NCI-H2171 (cell line): ENCODE measurements at places on chromosomes 5 and 9.

DNA sequence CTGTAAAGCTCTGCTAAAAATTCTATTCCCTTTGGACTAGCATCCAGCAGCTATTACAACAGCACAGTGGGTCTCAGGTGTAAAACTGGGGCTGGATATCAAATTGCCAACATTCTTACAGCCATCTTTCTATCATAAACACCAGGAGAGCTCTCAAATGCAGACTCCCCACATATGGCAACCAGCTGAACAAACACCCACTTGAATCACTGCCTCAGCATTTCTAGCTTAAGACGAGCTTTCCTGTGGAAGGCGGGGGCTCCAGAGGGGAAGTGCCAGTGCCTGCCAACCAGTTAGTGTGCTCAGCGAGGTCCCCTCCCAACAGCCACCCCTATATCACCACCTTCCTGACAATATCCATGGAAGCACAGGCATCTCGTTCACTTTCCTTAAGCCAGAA lies 62.2 kb downstream of the IPPK start:
- DNase-seq, result peak; percentile 87

DNA sequence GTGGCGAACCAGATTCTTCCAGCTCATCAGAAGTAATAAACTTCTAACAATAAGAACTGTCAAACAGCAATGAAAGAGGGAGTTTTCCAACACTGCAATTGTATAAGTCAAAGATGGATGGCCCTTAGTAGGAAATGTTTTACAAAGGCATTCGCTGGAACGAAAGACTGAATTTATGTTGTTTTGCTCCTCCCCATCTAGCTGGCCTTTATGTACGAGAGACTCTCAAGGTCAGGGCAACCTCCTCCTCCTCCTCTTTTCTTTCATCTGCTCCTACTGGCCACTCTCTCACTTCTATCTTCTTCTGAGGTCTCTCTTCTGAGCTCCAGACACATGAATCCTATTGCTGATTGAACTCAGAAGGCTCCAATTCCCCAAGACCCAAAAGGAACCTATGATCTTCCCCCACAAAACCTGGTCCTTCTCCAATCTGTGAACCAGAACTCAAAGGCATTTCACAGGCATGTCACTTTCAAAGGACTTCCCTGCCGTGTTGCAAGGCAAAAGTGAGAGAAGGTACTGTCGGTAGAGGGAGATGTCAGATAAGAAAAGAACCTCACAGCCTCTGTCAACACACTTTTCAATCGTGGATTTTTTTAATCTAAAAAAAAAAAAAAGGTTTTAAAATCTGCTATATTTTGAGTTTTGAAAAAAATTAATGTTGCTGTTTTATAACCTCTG lies 28.5 kb upstream of the PUM3 start:
- DNase-seq, result peak; percentile 74

DNA sequence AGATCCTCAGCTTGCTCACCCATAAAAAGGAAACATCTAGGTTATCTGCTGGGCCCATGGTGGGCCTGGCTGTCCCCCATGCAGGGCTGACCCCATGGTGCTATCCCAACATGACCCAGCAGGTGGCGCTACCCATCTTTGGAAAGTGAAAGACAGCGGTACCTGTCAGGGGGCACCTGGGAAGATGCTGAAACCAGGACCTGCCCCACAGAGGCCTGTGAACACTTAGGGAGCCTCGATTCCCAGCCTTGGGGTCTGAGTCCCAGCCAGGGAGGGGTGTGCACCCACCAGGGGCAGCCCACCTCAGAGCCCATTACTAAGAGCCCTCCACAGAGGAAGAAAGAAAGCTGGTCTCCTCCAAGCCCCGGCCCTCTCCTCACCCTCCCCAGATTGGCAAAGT lies 46.6 kb upstream of the IPPK start:
- peak; percentile 25 for DNase-seq

DNA sequence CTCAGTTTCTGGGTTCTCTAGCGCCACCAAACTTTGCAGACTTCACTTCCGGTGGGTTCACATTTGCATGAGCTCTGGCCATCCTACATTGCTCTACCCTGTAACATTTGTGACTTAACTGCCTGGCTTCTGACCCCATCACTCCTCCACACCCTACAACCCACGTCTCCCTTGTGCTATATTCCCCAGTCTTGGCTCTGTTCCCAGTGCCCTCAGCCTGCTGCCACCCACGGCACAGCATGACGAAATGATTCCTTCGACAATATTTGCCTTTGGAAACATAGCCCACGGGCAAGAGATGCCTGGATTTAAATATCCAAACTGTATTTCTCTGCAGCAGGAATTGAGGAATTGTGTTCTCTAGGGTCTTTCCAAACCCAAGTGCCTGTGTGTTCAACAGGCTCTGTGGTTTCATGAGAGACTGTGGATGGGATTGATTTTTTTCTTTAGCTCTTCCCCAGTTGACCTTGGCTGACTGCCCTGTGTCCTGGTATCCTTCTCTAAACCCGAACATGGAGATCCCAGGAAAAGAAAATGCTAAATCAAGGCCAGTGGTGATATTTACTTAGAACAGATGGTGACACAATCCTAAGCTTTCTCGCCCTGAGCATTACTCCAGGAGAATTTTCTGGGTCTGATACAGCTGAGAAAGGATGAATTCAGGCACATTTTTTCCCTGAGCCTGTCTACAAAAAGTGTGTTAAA lies 44.4 kb upstream of the GRIA1 start:
- no peak for DNase-seq

- no peak for DNase-seq
Observed at GRCh38 chr5:95520206-95520605, 34.6 kb downstream of the SKIC3 start.

- peak; percentile 43 for DNase-seq
Observed at GRCh38 chr5:44774279-44774880, 34.4 kb upstream of the MRPS30 start.

DNA sequence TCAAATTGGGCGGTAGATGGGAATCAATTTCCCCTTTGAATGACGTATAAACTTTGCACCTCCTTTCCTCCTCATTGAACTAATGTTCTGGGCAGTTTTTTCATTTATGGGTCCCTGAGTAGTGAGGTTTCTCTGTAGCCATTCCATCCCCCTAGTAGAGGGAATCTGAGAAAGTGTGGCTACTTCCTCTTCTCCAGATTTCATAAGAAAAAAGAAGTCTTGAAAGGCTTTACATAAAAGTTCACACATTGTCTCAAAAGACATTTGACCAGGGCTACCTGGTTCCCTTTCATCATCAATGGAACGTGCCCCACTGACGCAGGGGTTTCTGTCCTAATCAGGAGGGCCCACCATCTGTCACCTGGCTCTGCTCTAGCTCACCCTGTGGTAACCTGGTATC lies 57.3 kb downstream of the CTSL start:
- DNase-seq, result no peak

GRCh38 chr9:12699529-12699928 lies 6.3 kb downstream of the TYRP1 start:
- DNase-seq, result no peak
